ENCODE measurements at places on chromosomes 11 and 22.

DNA sequence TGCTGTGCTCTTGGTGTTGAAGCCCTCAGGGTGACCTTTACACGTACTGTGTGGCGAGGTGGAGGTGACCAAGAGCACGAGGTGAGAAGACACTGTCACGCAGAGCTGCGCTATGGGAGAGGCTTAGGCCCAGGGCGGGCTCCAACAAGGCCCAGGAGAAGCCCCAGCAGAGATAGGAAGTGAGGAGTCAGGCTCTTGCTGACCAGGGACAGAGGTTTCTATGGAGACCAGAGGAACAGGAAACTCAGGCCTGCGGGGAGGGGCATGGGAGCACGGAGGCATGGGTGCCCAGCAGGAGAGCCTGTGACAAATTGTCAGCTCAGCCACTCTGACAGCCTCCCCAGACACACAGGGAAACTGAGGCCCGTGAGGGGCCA is 15.8 kb downstream of the DGKZ start:
- DNase-seq = peak; percentile 41

DNA sequence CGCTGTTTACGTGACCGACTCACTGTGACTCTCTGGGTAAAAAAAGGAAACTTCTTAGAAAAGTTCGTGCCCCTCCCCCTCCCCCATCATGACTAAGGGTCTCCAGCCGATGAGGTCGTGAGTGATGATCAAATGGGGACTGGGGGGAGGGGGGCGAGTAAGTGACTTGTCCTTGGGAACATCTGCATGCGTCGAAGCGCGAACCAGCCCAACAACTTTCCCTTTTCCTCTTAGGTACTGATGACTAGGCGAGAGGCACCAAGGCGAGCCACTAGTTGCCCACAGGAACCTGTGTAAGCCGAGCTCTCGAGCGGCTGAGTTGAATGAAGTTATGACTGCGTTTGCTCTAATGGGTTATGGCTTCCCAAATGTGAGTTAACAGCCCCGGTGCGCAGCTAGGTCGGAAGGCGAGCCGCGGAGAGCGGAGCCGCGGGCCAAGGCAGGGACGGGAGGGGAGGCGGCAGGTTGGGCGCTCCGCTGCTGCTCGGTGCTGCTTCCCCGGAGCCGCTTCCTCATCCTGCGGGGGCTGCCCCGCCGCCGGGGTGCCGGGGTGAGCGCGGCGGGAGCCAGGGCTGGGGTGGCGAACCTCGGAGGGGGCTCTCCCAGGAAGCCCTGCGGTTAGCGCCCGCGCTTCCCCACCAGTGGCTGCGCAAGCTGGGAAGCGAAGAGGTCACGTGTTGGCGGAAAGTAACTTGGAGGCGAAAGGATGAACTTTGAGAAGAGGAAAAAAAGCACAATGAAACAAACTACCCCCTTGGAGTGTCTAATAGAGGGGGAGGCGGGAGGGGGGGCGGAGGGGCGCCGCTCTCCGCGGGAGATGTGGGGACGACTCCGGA is 22.1 kb upstream of the BDNF start:
- peak; percentile 55 for DNase-seq

GRCh38 chr11:33434294-33434693 is 177.1 kb downstream of the HIPK3 start:
- DNase-seq = no peak

DNA sequence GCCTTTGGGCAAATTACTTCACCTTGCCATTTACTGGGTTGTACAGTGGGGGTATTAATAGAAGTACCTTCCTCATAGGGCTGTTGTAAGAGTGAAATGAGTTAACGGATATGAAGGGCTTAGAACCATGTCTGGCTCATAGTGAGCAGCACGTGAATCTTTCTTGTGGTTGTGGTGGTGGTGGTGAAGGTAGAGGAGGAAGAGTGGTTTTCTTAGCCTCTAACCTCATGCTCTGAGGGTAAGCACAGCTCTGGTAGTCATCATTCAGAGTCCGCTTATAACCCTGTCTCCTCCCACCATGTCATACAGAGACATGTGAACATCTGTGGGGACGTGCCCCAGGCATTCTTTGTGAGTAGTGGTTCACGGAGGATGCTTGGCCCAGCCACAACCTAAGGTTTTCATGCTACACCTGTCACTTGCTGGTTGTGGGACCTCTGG is 43.6 kb downstream of the TEAD1 start:
- no peak for DNase-seq

DNA sequence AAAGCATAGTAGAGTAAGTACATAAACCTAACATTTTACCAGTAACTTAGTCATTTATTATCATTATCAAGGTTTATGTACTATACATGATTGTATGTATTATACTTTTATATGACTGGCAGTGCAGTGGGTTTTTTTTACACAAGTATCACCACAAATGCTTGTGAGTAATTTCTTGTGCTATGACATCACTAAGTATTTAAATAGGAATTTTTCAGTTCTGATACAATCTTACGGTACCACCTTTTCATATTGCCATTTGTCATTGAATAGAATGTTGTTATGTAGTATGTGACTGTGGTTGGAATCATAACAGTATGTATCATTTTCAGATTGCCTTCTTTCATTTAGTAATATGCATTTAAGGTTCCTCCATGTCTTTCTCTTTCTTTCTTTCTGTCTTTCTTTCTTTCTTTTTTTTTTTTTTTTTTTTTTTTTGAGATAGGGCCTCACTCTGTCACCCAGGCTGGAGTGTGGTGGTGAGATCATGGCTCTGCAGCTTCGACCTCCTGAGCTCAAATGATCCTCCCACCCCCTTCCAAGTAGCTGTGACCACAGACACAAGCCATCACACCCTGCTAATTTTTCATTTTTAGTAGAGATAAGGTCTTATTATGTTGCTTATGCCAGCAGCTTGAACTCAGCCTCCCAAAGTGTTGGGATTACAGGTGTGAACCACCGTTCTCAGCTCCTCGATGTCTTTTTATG is 18.6 kb downstream of the ATM start:
- no peak for DNase-seq

Data from adipocyte (in vitro differentiated cells).